ENCODE measurements at places on chromosomes 7 and 10.

GRCh38 chr10:73931767-73932619 is 21.1 kb downstream of the PLAU start:
- DNase-seq = no peak

DNA sequence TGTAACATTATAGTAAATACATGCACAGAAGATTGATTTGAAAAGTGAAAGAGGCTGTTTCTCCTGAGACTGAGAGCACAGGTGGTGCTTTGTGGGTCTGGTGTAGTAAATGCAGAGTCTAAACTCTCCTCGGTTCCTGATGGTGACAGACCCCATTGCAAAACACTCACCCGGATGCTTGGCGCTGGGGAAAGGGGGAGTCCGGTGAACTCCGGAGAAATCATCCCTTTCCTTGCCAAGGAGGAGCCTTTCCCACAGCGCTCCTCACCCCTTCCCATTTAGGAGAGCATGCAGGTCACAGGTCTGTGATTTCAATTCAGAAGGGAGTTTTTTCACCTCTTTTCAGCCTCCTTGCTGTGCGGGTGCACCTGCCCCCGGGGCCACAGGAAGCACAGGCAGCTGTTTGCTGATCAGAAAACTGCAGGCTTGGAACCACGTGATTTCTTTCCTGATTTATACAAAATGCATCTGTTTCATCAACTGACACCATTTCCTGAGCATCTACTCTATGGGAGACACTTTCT is 75.6 kb upstream of the LYZL2 start:
- no peak for DNase-seq

DNA sequence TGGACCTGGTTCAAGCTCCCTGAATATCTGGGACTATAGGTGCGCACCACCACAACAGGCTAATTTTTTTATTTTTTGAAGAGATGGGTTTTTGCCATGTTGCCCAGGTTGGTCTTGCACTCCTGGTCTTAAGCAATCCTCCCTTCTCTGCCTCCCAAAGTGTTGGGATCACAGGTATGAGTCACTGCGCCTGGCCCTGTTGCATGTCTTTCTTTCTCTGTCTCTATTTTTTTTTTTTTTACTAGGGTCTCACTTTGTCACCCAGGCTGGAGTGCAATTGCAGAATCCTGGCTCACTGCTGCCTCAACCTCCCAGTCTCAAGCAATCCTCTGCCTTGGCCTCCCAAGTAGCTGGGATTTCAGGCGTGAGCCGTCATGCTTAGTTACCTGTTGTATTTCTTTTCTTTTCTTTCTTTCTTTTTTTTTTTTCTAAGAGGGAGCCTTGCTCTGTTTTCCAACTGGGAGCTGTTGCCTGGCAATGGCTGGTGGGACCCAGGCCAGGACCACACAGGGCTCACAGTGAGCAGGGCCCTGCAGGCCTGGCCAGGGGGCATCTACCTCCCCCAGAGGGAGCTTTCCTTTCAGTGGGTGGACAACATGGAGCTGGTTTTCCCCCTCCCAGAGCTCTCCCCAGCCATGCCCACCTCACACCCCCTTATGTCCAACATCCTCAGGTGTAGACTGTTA is 6.0 kb downstream of the MYL7 start:
- DNase-seq = no peak

DNA sequence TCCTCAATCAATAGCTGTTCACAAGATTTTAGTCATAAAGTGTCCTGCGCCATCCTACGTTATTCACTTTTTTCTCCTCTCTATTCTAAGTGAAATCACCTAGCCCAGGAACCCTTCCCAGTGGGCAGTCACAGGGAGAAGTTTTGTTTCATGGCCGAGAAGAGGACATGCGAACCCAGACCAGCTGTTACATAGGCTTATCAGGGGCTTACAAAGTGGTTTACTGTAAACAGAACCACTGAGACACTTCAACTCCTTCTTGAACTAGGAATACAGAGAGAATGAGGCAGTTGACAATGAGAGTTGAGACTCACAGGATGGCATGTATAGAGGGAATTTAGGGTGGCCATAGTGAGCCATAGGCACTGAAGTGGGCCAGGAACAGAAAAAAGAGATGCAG is 246.9 kb upstream of the GLI3 start:
- DNase-seq = no peak

DNA sequence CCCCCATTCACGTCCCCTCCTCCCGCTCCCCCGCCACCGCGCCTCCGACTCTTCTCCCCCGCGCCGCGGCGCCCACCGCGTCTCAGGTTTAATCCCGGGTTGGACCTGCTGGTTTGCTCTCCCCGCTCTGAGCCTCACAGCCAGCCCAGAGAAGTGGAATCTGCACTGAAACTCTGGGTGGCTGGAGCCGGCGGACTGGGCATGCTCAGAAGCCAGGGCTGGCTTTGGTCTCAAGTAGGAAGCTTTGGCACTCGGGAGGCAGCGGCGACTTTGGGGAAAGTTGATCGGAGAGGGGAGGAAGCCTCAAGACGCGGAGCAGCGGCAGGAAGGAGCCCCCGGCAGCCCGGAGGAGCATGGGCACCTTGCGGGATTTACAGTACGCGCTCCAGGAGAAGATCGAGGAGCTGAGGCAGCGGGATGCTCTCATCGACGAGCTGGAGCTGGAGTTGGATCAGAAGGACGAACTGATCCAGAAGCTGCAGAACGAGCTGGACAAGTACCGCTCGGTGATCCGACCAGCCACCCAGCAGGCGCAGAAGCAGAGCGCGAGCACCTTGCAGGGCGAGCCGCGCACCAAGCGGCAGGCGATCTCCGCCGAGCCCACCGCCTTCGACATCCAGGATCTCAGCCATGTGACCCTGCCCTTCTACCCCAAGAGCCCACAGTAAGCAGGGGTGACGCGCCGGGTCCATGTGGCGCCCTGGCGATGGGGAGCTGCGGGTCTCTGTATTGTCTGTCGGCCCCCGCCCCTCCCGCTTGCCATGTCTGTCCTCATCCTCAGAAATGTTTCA is at the start of gene PRKG1:
TSS of gene PRKG1 (plus strand) at position 250 of the 791 bp plus-strand sequence.
- peak; percentile 85 for DNase-seq

All from renal pelvis (tissue), 12 donors.